ENCODE measurements at places on chromosomes 12 and 14.

DNA sequence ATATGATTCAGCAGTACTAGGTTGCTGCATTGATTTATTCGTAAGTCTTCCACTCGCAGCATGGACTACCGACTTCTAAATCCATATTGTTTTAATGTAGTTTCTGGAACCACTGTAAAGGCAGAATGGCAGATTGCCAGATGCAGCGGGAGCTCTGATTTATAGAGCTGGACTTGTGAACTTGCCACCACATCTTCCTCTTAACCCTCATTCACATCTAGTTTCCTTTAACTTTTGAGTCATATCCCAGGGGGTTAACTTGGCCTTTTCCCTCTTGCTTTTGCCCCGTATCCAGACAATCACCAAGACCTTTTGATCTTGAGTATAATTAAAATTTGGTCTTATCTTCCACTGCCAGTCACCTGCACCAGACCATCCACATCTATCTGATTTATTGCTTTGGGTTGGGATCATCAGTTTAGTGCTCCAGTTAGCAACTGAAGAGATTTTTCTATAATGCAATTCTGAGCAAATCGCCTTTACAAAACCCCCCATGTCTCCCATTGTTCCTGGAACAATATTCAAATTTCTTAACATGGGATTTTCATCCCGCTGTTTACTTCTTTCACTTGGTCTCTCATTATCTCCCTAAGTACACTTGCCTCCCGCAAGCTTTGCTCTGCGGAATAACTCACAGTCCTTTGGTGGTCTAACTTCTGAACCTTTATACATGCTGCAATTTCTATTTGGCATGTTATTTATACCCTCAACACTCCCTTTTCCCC, 130.5 kb downstream of the ACSS3 start:
- no peak for DNase-seq

DNA sequence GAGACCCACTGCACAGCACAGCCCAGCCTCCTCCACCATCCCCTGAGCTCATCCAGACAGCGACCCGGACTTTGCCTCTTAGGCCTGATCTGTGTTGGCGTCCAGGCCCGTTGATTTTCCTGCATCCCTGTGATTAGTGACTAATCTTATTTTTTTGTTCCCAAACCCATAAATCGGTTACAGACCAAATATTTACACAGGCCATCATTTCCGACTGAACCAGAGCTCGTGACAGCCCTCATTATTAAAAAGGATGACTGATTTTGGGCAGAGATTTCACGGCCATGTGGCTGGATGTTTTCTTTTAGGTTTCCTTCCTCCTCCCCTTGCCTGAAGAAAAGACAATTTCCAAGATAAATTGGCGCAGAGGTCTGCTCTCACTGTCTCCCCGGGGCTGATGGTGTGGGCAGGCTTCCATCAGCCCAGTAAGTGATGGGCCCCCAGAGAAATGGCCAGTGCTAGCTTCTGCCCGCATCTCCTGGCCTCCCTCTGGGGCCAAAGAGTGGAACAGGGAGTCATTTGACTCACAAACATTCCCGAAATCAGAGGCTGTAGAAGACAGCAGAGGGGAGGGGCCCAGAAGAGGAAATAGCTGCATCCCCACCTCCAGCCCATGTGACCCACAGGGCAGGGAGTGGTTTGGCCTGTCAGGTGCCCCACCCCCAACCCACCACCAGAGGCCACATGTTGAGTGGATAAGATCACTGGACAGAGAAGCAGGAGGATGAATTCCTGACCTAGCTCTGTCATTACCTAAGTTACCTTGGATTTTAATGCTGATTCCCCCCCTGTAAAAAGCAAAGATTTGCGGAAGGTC, 283.5 kb downstream of the KSR2 start:
- no peak for DNase-seq

- no peak for DNase-seq
These were observed 880.3 kb upstream of the MGAT4C start for GRCh38 chr12:87136330-87136976.

GRCh38 chr12:1668833-1669543, 21.9 kb upstream of the ADIPOR2 start:
- DNase-seq: no peak

- DNase-seq: no peak
These were observed 139.8 kb upstream of the SRRM4 start for GRCh38 chr12:118841588-118841987.

DNA sequence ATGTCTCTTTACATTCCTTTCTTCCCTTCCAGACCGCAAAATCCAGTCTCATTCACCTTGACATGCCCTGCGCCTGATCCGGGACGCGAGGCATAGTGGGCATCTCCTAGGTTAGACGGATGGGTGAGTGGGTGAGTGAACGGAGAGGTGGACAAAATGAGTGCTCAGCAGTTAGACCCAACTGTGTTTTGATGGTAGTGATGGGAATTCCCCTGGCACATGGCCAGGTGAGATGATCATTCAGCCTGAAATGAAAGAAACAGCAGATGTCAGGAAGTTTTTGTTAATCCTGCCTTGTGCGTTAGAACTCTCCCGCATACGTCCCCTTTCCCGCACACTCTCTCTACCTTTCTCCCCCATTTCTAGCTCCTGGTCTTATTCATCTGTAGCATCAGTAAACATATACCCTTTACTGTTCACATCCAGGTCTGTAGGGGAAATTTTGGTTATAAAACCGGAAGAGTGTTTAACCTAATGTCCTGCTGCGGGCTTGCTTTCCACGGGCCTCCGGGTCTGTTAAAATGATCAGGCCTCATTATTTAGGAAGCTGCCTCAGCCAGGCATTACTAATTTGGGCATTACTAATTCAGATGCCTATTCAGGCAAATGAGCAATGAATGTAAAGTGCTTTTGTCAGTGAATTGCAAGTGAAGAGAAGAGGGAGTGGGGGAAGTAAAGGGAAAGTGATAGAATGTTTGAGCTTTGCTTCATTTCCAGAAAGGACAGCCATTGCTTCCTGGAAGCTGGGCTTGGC, 172.8 kb downstream of the ETV6 start:
- no peak for DNase-seq

GRCh38 chr14:29717901-29718300, 209.7 kb downstream of the PRKD1 start:
- no peak for DNase-seq

DNA sequence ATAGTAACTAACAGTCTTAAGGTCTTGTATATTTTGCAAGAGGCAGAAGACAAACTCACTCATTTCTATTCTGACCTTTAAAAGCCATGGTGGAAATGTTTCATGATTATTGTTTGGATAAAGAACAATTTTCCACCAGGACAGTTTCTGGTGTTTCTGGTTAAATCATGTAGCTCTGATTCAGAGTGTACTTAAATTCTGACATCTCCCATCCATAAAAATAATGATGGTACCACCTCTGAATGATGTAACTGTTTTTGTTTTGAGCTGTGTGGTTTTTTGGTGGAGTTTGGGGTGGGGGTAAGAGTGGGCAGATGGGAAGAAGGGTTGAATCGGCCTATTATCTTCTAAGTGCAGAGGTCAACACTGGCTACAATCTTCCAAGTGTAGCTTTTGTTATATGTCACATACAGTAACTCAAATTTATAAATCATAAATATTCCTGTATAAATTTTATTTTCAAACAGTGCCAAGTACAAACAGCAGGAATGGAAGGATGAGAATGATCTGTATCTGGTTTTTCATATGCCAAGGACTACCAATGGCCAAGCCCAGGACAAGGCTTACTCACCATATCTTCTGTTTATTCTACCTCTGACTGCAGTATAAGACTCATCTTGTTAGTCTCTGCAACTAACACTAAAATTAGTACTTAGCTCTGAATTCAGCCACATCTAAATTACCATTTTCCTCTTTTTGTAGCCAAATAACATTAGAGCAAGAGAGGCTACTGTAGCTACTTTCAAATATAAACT, 108.7 kb downstream of the BCAT1 start:
- DNase-seq: no peak

DNA sequence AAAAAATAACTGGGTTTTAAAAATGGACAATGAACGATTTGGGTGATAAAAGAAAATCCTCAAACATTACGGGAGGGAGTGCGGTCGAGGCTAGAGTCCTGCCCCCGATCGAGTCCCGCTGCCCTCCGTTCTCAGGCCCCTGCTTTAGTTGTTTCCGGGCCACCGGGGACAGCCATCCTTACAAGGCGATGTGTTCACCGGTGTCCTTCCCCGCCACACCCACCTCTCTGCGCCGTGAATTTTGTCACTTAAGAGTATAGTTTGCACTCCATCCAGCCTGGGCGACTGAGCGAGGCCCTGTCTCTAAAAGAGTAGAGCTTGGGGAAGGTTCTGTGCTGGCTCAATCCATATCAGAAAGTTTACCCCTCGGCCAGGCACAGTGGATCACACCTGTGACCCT, 2.9 kb downstream of the ULK1 start:
- no peak for DNase-seq

- DNase-seq: no peak
These were observed 159.9 kb downstream of the PDE3A start for GRCh38 chr12:20528208-20528607.

- no peak for DNase-seq
These were observed 6.1 kb downstream of the SPRING1 start for GRCh38 chr12:116731801-116732200.

- DNase-seq: no peak
These were observed 106.3 kb upstream of the FRMD6 start for GRCh38 chr14:51545396-51545795.

GRCh38 chr14:79605849-79606248, 605.5 kb downstream of the DIO2 start:
- no peak for DNase-seq

DNA sequence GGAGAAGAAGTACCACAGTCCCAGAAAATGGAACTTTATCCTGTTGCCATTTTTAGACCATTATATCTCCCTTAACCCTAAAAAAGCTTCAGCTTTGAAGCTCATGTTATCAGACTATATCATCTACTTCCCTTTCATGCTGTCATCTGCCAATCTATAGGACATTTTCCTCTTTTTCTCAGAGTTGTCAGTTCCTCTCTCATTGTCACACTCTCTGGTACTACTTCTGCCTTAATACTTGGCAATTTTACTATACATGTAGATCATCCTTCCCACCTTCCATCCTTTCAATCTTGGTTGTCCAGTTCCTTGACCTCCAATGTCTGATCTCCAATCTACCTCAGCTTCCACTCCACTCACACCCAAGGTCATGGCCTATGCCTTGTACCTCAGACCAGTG, 57.4 kb downstream of the SLC15A5 start:
- DNase-seq: no peak

GRCh38 chr14:51922624-51923023, 62.2 kb downstream of the GNG2 start:
- DNase-seq: no peak

GRCh38 chr14:31228533-31228932, 20.9 kb upstream of the HECTD1 start:
- no peak for DNase-seq

DNA sequence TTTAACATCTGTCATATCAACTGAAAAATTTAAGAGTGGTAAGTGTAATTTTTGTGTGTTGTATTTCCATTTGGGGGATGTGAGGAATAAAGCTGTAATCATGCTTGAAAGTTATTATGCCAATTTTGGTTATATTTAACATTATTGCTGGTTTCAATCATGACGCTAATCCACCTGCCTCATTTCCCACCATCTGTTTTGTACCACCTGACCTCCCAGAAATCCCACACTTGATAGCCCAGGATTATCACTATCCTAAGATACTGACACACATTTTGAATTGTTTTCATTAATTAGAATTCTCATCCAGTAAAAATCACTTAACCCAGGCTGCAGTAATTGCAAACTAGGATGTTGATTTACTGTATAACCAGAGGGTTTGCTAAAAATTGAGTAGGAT, 1119.8 kb downstream of the AACS start:
- DNase-seq: no peak

DNA sequence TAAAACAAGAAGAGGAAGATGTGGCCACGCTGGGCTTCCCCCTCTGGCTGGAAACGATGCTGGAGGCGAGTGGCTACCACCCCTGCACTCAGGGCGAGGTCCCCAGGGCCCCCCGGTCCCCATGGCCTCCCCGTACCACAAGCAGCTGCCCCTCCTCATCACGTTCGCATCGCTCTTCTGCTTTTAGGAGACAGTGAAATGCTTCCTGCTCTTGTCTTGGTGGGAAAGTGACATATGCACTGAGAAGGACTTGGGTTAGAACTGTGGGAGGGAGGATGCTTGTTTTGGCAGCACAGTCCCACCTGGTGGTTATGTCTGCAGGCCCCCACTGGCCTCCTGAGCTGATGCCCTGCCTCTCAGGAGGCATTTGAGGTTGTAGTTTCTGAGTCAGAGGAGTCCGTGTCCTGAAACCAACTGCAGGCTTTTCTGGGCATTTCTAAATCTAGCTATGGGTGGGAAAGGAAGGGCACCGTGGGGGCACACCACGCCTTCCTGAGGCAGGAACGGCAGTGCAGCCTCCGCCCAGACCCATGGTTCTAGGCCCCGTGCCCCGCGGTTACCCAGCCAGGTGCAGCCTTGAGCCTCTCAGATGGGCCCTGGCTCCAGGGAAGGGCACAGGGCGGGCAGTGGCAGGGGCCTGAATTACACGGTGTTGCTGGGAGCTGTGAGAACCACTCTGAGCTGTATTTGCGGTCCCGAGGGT, 139.3 kb downstream of the ADGRD1 start:
- DNase-seq: no peak

- DNase-seq: no peak
These were observed 207.3 kb downstream of the TTC7B start for GRCh38 chr14:90608929-90609341.

DNA sequence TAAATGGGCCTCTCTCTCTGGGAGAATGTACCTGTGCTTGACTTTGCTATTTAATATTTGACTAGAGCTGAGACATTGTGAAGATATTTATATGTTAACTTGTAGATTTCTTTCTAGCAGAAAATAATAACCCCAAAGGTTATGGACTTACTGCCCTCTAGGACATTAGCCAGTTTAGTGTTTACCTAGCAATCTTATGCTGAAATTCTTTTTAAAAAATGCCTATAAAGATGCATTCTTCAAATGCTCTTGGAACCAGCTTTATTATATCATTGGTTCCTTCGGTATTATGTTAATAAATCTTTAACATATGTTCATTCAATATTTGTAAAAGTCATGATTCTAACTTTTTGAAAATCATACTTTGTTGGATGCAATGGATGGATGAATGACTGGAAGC, 28.0 kb downstream of the GPR19 start:
- no peak for DNase-seq

GRCh38 chr12:10179776-10180181, 947 bp downstream of the TMEM52B start:
- no peak for DNase-seq

- no peak for DNase-seq
These were observed 22.2 kb downstream of the MANSC1 start for GRCh38 chr12:12327802-12328201.

DNA sequence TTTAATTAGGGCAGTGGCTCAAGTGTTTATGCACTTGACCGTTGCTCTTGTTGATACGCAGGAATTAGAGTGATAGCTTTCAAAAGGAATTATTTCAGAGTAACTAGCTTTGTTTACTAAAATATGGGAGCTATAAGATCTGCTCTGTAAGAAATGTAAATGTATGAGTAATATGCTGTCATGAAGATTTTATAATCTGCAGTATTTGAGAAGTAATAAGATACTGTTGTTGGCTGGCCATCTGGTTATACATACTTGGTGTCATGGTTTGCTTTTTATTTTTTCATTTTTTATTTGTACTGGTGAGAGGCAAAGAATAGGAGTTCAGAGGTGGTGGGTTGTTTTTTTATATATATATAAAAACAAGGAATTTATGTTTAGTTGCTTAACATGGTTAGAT, 58.5 kb downstream of the PLXNC1 start:
- DNase-seq: no peak

- no peak for DNase-seq
These were observed 218.9 kb downstream of the ITPR2 start for GRCh38 chr12:26614011-26614616.

Measured in mesothelial cell of epicardium (in vitro differentiated cells).